ENCODE measurements at places on chromosomes 7 and 10.

DNA sequence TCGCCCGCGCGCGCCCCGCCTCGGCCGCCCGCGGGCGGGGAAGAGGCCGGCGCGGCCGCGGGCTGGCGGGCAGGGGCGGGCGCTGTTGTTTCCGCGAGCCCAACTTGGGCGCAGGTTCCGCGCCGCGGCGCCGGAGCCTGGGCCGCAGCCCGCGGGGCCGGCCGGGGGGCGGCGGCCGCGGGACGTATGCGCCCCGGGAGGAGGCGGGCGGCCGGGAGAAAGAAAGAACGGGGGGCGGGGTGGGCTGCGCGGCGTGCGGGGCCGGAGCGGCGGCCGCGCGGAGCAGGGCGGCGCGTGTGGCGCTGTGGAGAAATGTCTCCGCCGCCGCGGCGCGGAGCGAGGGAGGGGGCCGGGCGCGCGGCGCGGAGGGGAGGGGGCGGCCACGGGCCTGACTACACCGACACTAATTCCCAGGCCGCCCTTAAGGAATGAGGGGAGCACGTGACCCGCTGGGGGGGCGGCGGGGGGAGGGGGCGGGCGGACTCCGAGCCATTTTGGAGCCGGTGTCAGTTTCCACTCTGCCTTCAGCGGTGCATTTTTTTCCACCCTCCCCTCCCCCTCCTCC lies at the start of gene BMI1:
Gene BMI1, plus strand, starts transcription at position 509 of the 565 bp plus-strand sequence. CDS start 5,351 bp downstream, outside the sequence.
- DNase-seq = peak; percentile 93

- no peak overlapping the region for H3K4me3 ChIP-seq
- H3K36me3 ChIP-seq = no peaks in the 10 kb centered on the region
- no peaks in the 10 kb centered on the region for H3K27me3 ChIP-seq
- H3K27ac ChIP-seq = peak overlapping the region; percentile 89
- no peak for DNase-seq
Observed at GRCh38 chr7:30815951-30816644, 44.9 kb downstream of the MINDY4 start.

GRCh38 chr7:152668975-152669374 lies 7.0 kb downstream of the XRCC2 start:
- H3K4me1 ChIP-seq = peaks cover 2% of the 10 kb centered on the region
- H3K27me3 ChIP-seq = no peaks in the 10 kb centered on the region
- no peak overlapping the region for H3K27ac ChIP-seq
- no peak for DNase-seq

DNA sequence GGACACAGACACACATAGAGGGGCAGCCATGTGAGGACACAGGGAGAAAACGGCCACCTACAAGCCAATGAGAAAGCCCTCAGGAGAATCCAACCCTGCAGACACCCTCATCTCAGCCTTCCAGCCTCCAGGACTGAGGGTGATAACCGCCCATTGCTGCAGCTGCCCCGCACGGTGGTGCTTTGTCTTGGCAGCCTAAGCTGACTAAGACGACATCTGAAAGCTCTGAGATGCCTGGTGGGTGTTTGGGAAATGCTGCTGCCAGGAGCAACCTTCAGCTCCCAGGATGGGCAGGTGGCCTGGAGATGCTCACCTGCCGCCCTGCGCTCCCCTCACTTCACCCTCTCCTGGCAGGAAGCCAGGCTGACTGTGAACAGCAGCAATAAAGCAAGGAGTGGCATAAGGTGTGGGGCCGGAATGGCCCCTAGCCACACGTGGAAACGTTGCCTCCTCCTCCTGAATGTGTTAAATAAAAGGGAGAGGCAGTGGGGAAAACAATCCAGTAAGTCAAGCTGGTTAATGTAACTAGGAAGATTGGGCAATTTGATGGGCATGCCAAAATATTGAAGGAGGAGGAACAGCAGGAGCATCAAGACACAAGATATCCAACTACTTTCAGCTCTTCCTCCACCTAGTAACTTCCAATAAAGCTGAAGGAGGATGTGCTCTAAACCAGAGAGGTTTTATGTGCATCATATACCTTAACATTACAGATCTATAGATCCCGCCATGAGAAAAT lies 121.5 kb downstream of the TNS3 start:
- H3K36me3 ChIP-seq = no peaks in the 10 kb centered on the region
- no peak overlapping the region for H3K4me3 ChIP-seq
- DNase-seq = no peak
- no peak overlapping the region for H3K27ac ChIP-seq

GRCh38 chr10:118754229-118754555 lies 578 bp downstream of the CACUL1 start:
- no peaks in the 10 kb centered on the region for H3K27me3 ChIP-seq
- DNase-seq = peak; percentile 62
- H3K36me3 ChIP-seq = no peaks in the 10 kb centered on the region
- no peak overlapping the region for H3K27ac ChIP-seq
- H3K4me3 ChIP-seq = peak overlapping the region; percentile 86

DNA sequence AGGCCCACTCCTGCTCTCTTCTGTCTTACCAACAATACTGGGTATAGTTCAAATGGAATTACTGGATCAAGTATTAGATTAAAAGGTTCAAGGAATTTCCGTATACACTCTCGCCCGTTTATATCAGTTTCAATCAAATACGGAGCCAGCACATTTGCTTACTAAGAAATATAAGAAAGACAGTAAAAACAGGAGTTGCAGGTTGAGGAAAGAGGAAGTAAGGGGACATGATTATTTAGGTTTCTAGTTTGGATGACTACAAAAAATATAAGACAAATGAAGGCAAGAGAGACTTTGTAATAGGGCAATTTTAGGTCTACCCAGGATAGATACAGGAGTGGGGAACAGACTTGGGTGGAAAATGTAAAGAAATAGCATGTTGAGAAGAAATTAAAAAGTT lies 109.9 kb upstream of the ABI1 start:
- H3K4me3 ChIP-seq = no peak overlapping the region
- no peaks in the 10 kb centered on the region for H3K4me1 ChIP-seq
- no peak overlapping the region for H3K27ac ChIP-seq
- DNase-seq = no peak
- no peaks in the 10 kb centered on the region for H3K27me3 ChIP-seq

GRCh38 chr10:71933651-71934050 lies 30.5 kb upstream of the CHST3 start:
- no peak for DNase-seq
- no peaks in the 10 kb centered on the region for H3K36me3 ChIP-seq
- H3K27me3 ChIP-seq = no peaks in the 10 kb centered on the region
- H3K4me1 ChIP-seq = peaks cover 1% of the 10 kb centered on the region

DNA sequence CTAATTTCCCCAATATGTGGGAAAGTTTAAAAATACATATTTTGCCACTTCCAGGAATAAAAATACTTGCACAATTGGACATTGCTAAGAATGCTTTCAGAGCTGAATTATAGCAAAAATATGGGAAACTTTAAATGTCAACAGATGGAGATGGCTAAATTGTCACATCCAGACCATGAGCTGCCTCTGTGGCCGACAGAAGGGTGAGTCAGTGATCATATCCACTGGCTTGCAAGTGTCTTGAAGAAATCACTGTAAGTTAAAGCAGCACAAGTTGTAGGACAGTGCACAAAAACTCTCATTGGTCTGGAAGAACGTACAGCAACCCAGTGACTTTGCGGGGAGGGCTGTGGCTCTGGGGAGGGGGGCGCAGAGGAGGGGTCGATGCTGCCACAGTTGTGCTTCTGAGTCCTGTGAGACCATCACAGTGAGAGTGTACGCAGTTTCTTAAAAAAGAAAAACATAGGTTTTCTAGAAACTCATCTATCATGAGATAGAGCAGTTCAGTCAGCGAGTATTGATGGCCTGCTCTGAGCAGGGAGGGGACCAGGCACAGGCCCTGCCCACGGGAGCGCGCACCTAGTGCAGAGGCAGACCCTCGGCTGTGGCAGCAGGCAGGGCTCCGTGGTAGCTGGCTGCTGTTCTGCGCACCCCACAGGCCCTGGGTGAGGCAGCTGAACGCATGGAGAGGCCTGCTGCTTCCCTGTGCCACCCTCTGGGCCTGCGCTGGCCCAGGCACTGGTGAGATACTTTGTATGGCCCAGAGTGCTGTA lies 25.5 kb downstream of the LRRC27 start:
- peak; percentile 28 for DNase-seq
- H3K27ac ChIP-seq = no peak overlapping the region
- H3K36me3 ChIP-seq = no peaks in the 10 kb centered on the region
- H3K4me1 ChIP-seq = no peaks in the 10 kb centered on the region
- H3K27me3 ChIP-seq = no peaks in the 10 kb centered on the region

DNA sequence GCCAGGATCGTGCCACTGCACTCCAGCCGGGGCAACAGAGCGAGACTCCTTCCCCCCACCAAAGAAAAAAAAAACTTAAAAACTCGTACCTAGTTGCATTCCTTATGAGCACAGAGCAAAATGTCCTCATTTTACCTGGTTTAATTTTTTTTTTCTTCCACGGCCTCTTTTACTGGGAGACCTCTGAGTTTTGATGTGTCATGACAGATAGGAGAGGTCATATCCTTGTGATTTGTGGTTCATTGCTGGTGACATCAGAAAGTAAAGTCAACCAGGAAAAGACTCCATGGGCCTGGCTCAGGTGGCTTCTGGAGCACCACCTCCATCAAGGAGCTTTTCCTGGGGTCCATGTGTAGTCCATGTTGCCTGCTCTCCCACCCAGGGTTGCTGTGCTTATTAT lies 26.3 kb downstream of the GTF2I start:
- H3K4me3 ChIP-seq = no peak overlapping the region
- DNase-seq = no peak
- H3K4me1 ChIP-seq = no peaks in the 10 kb centered on the region
- H3K27ac ChIP-seq = no peak overlapping the region

DNA sequence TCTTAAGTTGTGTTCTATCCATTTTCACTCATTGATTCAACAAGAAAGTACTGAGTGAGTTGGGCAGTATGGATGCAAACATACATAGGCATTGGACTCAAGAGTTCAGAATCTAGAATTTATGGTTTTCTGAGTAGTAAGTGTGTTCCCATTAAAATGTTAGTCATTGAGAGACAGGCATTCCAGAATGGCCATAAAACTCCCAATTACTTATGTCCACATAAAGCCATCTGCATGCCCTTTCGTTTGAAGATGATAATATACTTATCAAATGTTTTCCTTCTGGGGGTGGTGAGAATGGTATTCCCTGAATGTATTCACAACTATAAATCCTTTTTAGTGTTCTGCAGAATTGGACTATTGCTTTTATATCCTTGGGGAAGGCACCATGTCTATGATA lies 131.6 kb downstream of the CD36 start:
- no peaks in the 10 kb centered on the region for H3K27me3 ChIP-seq
- no peaks in the 10 kb centered on the region for H3K36me3 ChIP-seq
- no peak overlapping the region for H3K27ac ChIP-seq

GRCh38 chr10:11682851-11683250 lies 59.3 kb upstream of the ECHDC3 start:
- H3K27ac ChIP-seq = no peak overlapping the region
- H3K27me3 ChIP-seq = no peaks in the 10 kb centered on the region
- DNase-seq = no peak
- no peaks in the 10 kb centered on the region for H3K4me1 ChIP-seq
- H3K36me3 ChIP-seq = no peaks in the 10 kb centered on the region
- H3K4me3 ChIP-seq = no peak overlapping the region

DNA sequence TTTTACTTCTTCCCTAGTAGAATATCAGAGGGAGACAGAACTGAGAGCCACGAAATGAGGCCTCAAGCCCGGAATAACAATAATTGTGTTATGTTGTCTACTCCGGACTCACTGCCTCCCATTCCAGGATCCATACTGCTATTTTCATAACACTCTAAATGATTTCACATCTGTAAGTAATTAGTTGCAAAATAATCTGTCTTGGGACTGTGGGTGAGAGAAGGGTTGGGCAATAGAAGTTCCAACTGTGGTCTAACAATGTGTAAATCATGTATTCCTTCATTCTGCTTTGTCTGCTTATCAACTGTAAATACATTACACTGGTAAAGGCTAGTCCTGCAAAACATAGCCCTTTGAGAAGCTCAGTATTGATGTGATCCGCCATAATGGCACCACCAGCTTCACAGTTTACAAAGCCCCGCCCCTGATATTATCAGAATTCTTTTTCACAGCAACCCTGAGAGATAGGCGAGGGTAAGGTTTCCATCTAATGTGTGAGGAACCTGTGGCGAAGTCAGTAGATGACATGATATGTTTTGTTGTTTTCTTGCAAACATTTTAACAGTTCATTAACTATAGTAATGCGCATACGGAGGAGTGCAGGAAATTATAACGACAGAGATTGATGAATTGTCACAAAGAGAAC lies 265.7 kb upstream of the BMPER start:
- no peak for DNase-seq
- H3K27ac ChIP-seq = no peak overlapping the region
- no peak overlapping the region for H3K4me3 ChIP-seq
- H3K4me1 ChIP-seq = no peaks in the 10 kb centered on the region
- H3K27me3 ChIP-seq = no peaks in the 10 kb centered on the region
- peaks cover 4% of the 10 kb centered on the region for H3K36me3 ChIP-seq

GRCh38 chr7:961546-962400 lies 7.3 kb upstream of the ADAP1 start:
- H3K27ac ChIP-seq = no peak overlapping the region
- DNase-seq = peak; percentile 33
- no peaks in the 10 kb centered on the region for H3K27me3 ChIP-seq
- H3K36me3 ChIP-seq = no peaks in the 10 kb centered on the region

GRCh38 chr10:102654566-102654965 lies 10.3 kb downstream of the TRIM8 start:
- no peak overlapping the region for H3K4me3 ChIP-seq
- H3K36me3 ChIP-seq = no peaks in the 10 kb centered on the region
- no peaks in the 10 kb centered on the region for H3K27me3 ChIP-seq
- no peak overlapping the region for H3K27ac ChIP-seq

DNA sequence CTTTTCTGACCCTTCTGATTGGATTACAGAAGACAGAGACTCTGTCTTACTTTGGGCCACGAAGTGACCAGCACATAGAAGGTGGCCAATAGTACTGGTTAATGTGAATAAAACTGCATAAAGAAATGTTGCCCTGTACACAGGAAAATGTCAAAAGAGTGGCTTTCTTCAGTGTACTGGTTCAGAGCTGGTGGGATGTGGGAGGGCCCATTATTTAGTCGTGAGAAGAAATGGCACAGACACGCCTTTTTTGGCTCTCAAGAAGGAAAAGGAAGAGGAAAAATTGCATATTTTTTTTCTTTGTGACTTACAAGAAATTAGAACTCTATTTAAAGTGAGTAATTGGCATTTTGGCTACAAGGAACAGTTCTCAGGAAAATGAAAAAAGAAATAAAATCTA lies 129.7 kb downstream of the DGKI start:
- no peaks in the 10 kb centered on the region for H3K4me1 ChIP-seq
- H3K36me3 ChIP-seq = no peaks in the 10 kb centered on the region
- H3K27me3 ChIP-seq = no peaks in the 10 kb centered on the region

- H3K36me3 ChIP-seq = peaks cover 2% of the 10 kb centered on the region
- H3K4me3 ChIP-seq = no peak overlapping the region
- H3K4me1 ChIP-seq = peaks cover 10% of the 10 kb centered on the region
- no peak for DNase-seq
Observed at GRCh38 chr10:95818668-95819067, 62.7 kb downstream of the ENTPD1 start.
